ENCODE measurements at places on chromosomes 11 and 22.
A peak's percentile ranks its signal among the peaks of the same experiment; 100 is the strongest.

- DNase-seq: peak; percentile 6
Observed at GRCh38 chr11:23205156-23205871, 345.0 kb upstream of the CCDC179 start.

DNA sequence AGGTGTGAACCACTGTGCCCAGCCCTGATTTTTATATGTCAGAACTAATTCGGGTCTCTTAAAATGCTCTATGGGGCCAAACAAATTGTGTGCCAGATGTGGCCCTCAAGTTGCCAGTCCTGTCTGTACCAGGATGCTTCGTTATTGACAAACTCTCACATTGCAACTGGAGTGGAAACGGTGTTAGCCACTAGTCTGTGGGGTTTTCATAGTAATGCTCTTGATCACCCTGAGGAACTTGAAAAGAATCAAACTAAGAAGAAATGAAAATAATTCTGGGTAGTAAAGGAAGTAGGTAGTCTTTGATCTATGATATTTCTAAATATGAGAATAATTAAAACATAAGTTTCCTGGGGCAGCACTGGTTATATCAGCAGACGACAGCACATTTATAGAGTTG lies 67.3 kb upstream of the ADSL start:
- no peak for DNase-seq

GRCh38 chr11:36364551-36365325 lies 68.7 kb downstream of the PRR5L start:
- no peak for DNase-seq

DNA sequence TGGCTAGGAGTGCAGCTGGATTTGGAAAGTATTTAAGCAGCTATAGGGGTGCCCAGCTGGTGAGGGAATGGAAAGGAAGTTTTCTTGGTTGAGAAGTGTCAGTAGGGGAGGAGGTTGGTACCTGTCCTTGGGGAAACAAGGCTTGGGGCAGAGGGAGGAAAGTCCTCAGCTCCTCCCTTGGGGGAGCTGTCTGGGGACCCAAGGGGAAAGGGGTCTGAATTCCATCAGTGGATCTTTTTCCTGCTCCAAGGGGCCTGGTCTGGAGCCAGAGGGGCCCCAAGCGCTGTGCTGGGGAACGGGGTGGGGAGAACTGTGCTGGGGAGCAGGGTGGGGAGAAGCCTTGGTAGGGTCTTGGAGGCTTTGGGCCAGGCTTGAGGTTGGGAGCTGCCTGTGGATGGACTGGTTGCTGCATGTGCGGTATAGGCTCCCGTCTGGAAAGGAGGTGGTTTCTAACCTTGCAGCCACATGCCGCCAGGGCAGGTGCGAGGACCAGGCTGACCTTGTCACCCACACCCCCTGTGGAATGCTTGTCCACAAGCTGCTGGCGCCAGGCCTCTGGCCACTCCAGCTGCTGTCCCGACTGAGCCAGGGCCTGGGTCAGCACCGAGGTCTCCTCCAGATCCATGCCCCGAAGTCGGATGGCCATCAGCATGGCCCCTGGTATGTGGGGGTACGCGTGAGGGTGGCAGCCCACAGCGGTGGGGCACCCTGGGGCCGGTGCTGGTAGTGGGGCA lies 963 bp downstream of the TYMP start:
- DNase-seq: no peak

GRCh38 chr11:95585069-95585751 lies 204.4 kb downstream of the FAM76B start:
- no peak for DNase-seq

GRCh38 chr11:126624506-126624905 lies 269.0 kb downstream of the ST3GAL4 start:
- no peak for DNase-seq

GRCh38 chr11:62652161-62653006 lies 718 bp downstream of the INTS5 start:
- no peak for DNase-seq

GRCh38 chr11:104198576-104198975 lies 34.6 kb upstream of the PDGFD start:
- no peak for DNase-seq

DNA sequence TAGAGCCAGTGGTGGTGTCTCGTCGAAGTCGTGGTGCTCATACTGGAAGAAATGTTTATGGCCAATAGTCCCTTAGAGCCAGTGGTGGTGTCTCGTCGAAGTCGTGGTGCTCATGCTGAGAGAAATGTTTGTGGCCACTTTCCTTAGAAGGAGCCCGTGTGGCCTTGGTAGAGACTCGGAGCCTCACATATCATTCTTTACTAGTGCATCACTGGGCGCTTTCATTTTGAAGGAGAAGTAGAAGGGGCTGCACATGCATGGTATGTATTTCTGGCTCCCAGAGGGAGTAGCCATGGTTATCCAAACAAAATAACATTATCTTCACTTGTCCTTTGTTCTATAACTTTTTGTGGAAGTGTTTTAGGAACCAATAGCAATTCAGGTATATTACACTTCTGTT lies 69.5 kb downstream of the JAM3 start:
- no peak for DNase-seq

- no peak for DNase-seq
Observed at GRCh38 chr11:75425422-75425821, 7.6 kb downstream of the KLHL35 start.

- DNase-seq: peak; percentile 84
Observed at GRCh38 chr11:19441752-19442553, 201.2 kb upstream of the E2F8 start.

DNA sequence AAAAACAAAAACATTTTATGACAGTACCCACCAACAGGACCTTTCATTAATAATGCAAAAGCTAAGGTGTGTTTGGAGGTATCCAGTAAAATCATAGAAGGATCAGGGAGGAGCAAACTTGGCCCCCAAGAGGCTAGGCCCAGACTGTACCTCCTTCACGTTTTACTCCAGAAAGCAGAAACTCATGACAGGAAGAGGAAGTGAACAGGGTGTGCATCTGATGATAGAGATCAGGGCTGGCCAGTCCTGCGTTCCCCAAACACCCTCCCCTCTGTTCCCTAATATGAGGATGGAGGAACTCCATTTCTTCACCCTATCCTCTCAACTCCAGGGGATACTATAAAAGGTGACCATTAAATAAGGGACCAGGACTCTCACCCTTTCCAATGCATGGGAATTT lies 10.2 kb upstream of the MS4A12 start:
- no peak for DNase-seq

- no peak for DNase-seq
Observed at GRCh38 chr22:32518381-32518780, 43.8 kb downstream of the FBXO7 start.

- peak; percentile 49 for DNase-seq
Observed at GRCh38 chr11:128632141-128632791, 44.9 kb upstream of the ETS1 start.

DNA sequence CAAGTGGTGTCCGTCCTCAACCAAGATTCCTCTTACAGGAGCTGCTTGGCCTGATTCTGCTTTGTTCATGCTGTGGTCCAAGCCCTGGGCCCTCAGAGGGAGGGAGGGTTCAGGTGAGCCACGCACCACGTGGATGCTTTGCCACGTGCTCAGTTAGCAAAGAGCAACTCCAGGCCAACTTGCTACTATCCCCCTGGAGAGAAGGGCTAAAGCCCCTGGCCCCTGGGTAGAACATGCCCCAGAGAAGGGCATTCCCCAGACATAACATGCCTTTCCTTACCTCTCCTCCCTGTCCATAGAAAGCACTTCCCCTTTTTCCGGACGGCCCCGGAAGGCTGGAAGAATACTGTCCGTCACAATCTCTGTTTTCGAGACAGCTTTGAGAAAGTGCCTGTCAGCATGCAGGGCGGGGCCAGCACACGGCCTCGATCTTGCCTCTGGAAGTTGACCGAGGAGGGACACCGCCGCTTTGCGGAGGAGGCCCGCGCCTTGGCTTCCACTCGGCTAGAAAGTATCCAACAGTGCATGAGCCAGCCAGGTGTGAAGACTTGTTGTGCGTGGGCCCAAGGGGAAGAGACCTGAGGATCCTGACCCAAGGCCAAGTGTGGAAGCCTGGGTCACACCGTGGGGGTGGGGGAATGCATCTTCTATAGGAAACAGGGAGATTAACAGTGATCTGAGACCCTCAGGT lies 8.8 kb downstream of the FOXR1 start:
- no peak for DNase-seq

GRCh38 chr11:128707681-128708080 lies 13.8 kb downstream of the FLI1 start:
- no peak for DNase-seq

DNA sequence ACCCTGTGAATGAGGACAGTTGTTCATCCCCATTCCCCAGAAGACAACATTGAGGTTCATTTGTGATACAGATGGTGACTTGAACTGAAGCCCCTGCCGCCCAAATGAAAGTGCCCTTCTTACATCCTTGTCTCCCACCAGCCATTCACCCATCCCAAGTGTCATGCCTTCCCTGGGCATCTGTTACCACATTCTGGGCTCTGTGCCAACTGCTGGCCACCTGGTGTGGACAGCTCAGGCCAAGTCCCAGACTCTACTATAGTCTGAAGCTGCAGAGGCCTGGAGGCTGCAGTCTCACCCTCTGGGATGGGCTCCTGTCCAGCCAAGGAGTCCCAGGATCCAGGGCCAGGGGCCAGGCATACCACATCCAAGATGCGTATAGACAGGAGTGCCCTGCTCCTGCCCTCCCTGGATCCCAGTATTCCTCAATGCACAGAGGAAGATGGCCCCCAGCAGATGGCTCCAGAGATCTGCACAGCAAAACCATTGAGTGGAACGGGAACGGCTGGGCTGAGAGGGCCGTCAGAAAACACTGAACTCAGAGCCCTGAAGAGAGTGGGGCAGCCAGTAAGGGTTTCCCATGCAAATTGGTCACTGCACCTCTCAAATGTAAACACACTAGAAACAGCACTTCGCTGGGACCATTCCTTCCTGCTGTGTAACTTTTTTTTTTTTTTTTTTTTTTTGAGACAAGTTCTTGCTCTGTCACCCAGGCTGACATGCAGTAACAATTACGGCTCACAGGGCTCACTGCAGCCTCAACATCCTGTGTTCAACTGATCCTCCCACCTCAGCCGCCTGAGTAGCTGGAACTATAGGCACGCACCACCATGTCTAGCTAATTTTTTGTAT lies 22.8 kb downstream of the ARRB1 start:
- peak; percentile 56 for DNase-seq

- DNase-seq: no peak
Observed at GRCh38 chr11:44885919-44886789, 64.5 kb downstream of the TP53I11 start.

GRCh38 chr11:57597916-57598830 lies 688 bp downstream of the SERPING1 start:
- no peak for DNase-seq

DNA sequence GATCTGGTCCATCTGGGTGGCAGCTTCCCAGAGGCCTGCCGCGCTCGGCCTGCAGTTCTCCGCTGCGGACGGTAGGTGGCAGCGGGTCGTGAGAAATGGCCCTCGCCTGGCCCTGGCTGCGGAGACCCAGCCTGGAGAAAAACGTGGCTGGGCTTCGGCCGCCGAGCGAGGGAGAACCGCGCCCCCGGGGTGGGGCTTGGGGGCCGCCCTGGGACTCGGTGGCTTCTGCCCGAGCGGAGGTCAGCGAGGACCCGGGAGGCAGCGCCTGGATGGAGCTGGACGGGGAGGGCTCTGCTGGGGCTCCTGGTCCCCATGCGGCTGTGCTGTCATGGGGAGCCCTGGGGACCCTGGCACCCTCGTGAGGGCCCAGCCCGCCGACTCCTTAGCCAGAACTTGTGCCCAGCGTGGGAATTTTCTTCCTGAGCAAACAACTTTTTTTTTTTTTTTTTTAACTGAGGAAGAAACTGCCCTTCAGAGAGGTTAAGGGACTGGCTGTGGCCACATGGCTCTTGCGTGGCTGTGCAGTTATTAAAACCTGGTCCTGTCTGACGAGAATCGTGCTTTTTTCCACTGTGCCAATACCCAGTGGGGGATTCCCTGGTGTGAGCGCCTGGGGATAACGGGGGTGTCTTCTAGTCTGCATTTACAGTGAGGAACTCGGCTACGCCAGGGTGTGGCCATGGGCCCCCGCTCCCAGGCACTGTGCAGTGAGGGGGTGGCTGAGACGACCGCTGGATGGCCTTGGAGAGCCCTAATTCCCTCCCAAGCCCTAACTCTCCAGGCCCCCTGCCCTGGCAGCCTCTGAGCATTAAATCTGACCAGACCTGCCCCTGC lies 535.6 kb downstream of the INSC start:
- DNase-seq: peak; percentile 81

DNA sequence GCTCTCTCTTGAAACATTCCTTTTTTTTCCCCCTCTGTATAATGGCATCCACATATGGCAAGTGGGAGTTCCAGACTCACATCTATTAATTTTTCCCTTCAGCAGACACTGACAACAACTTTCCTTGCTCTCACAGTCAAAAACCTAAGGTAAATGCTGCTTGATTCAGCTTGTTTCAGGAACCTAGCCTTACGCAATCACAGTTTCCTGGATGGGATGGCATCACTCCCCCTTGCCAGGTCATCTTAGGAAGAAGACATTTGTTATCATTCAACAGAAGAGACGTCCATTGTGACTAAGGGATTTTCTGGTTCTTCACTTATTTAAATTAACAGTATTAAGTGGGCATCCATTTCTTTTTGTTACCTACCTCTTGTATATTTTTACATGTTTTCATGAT lies 112.0 kb upstream of the PDGFD start:
- DNase-seq: no peak

DNA sequence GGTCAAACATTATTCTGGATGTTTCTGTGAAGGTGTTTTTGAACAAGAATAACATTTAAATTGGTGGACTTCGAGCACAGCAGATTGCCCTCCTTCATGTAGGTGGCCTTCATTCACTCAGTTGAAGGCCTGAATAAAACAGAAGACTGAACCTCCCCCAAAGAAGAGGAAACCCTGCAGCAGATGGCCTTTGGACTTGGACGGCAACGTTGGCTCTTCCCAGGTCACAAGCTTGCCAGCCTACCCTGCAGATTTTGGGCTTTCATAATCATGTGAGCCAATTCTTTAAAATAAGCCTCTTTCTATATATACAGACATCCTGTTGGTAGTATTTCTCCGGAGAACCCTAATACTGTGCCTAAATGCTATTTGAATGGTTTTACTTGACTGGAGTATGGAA lies 432.2 kb upstream of the NARS2 start:
- no peak for DNase-seq

- DNase-seq: no peak
Observed at GRCh38 chr11:581752-582151, 5.5 kb downstream of the PHRF1 start.

DNA sequence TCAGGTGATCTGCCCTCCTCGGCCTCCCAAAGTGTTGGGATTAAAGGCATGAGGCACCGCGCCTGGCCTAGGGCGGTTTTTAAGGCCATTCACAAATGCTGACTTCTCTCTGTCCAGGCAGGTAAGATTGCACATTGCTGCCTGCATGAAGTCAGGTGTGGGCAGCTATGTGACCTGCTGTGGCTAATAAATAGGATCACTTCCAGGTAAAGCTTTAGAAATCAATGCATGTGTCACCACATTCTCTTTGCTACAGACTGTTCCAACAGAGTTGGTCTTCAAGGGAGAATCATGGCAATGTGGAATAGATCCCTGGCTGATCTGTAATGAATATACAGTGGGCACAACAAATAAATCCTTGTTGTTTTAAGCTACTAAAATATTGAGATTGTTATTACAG lies 260.3 kb upstream of the PITPNB start:
- no peak for DNase-seq
